ENCODE measurements at places on chromosomes 5 and 9. TPM values are rescaled to one million over a fixed set of nuclear protein-coding genes. Genes with fewer than 3 reads are reported as not detected.

The GARIN3 gene
- total RNA-seq = not detected

The EGFL7 gene
- 38.3 TPM for total RNA-seq

The SPOCK1 gene
- 173 TPM for total RNA-seq

The GDA gene
- total RNA-seq = not detected

The OR13J1 gene
- total RNA-seq = not detected

Data from regular cardiac myocyte (primary cell).